ENCODE measurements at places on chromosomes 4 and X. TPM values are rescaled to one million over a fixed set of nuclear protein-coding genes. Genes with fewer than 3 reads are reported as not detected.

The UGT2B10 gene
- not detected for total RNA-seq

The TDO2 gene
- 0.39 TPM for total RNA-seq

The CCSER1 gene
- 0.20 TPM for total RNA-seq

The CRMP1 gene
- under 0.01 TPM for total RNA-seq

The LRIT3 gene
- total RNA-seq = 0.03 TPM

The SPANXC gene
- not detected for total RNA-seq

The DCHS2 gene
- not detected for total RNA-seq

The SLC16A2 gene
- total RNA-seq = 24.3 TPM

The MAGEE2 gene
- not detected for total RNA-seq

The ARR3 gene
- total RNA-seq = not detected

The ARHGEF9 gene
- 16.1 TPM for total RNA-seq

The ARMCX5 gene
- 16.4 TPM for total RNA-seq

The CD40LG gene
- not detected for total RNA-seq

The TMSB15B gene
- total RNA-seq = 1.5 TPM

The CXorf58 gene
- total RNA-seq = not detected
